ENCODE measurements at places on chromosomes 7 and 10.
A peak's percentile ranks its signal among the peaks of the same experiment; 100 is the strongest.

GRCh38 chr7:150916670-150917069, 61.5 kb downstream of the KCNH2 start:
- DNase-seq = no peak

- no peak for DNase-seq
Measured at GRCh38 chr10:69091143-69091651, 3.3 kb downstream of the SRGN start.

GRCh38 chr7:31455844-31456243, 58.0 kb upstream of the ITPRID1 start:
- no peak for DNase-seq

GRCh38 chr10:126617733-126618132, 52.8 kb downstream of the C10orf90 start:
- DNase-seq = no peak

- no peak for DNase-seq
Measured at GRCh38 chr7:132230462-132230861, 345.8 kb downstream of the PLXNA4 start.

DNA sequence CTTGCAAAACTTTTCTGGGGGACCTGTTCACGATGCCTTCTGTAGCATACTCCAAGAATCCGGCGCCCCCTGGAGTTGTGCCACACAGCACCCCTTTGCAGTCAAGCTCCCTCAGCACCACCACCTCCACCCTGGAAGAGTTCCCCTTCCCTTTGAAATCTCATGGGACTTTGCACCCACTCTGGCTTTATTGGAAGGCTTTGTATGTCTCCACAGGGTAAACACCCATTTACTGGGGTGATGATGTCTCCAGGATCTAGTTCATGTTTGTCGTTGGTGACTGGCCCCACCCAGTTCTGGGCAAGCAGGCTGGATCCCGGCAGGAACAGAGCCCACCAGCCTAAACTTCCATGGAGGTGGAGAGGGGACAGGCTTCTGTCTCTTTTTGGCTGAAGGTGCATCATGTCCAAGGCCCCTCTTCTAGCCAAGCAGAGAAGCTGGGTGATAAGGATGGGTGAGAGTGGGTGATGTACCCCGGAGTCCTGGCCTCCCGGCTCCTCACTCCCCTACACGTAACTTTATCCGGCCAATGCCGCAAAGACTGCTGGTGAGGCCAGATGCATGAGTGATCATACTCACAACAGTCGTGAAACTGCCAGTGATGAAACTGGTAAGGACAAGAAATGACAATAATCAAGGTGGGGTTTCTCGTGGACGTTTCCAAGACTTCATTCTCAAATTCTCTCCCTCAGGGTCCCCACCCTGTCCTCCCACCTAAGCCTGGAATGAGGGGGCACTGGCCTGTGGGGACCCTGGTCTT, 695 bp upstream of the CLDN4 start:
- DNase-seq = no peak

GRCh38 chr10:21733710-21734109, 199.7 kb downstream of the MLLT10 start:
- no peak for DNase-seq

DNA sequence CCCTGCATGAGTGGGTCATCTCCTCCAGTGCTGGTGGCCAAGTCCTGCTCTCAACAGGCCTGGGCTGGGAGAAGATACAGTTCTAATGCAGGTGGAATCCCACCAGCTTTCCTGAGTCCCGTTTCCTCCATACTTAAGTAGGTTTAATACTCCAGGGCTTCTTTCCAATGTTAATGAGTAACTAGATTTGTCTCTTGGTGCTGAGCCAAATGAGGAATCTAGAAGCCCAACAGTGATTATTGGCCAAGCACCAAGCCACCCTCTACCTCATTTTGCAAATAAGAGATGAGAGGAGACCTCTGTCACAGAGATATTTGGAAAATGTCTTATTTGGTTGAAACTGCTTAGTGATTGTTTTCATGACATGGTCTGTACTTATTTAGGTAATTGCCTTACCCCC, 37.1 kb downstream of the STARD3NL start:
- no peak for DNase-seq

GRCh38 chr7:4683884-4684565, 1.9 kb downstream of the FOXK1 start:
- peak; percentile 21 for DNase-seq

DNA sequence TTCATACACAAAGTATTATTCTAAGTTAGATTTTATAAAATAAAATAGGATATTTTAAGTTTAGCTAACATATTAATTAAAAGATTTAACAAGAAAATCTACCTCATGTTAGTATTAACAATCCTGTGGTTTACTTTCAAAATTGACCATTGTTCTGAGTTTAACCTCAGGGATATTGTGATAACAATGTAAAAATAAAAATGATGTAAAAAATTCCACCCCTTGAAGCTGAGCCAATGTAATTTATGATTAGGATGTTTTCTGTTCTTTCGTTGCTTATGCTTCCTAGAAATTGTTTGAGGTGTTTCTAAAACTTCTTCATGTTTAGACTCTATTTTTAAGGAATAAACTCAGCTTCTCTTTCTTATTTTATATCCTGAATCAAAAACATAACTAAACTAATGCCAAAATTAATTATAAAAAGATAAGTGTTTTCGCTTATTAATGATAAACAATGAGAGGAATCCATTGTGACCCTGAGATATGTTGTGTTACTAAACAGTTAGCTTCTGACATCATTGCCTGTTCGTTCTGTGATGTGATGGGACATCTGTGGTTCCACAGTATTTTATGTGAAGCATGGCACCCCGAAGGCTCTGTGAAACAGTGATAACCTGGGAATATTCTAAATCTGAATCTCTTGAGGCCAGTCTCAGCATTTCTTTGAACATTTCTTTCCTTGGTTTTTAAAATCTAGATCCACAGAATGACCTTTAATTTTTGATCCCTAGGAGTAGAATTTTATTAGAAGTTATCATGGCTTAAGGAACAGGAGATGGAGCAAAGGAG, 340.8 kb downstream of the ARL4A start:
- DNase-seq = no peak

DNA sequence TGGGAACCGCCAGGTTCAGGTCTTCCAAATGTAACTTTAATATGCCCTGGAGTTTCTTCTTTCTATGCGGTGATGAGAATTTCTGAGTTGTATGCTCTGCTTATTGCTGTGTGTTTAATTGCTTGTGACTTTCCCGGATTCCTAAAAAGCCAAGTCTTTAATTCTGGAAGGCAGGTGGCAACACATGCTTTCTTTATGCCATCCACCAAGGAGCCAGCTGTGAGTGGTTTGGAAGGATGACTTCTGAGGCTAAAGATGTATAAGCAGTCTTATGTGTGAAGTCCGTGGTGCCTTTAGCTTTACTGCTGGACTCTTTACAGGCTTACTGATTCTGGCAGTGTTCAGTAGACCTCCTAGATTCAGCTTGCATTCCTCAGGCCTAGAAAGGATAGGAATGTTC, 3.1 kb downstream of the SDK1 start:
- DNase-seq = no peak

GRCh38 chr10:117246997-117247671, 6.2 kb downstream of the SLC18A2 start:
- DNase-seq = no peak

DNA sequence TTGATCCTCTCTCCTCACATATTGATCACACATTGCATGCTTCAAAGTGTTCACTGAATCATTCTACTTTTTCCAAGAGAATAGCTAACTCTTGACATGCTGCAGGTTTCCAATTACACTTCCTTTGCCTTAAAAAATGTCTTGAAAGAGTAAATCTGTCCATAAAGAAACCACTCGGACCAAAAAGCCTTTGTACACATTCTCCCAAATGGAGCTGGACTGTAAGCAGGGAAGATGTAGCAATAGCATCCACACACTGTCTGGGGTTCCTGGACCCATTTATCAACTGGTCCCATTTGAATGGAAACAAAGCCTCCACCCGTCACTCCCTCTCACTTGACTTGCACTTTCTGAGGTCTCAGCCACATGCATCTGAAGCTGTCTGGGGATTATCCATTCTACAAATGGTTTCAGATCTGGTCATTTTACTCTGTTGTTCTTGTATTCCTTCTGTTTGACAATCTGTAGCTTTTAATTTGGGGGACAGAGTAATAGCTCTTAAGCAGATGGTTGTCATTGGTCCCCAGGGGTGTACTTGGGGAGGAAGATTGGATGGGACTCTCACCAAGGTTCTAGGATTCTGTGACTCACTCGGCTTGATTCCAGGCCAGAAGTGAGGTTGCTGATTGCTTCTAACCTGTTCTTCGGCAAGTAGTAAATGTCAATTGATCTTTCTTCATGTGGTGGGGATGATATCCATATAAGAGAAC, 203.5 kb downstream of the HIBADH start:
- DNase-seq = no peak

DNA sequence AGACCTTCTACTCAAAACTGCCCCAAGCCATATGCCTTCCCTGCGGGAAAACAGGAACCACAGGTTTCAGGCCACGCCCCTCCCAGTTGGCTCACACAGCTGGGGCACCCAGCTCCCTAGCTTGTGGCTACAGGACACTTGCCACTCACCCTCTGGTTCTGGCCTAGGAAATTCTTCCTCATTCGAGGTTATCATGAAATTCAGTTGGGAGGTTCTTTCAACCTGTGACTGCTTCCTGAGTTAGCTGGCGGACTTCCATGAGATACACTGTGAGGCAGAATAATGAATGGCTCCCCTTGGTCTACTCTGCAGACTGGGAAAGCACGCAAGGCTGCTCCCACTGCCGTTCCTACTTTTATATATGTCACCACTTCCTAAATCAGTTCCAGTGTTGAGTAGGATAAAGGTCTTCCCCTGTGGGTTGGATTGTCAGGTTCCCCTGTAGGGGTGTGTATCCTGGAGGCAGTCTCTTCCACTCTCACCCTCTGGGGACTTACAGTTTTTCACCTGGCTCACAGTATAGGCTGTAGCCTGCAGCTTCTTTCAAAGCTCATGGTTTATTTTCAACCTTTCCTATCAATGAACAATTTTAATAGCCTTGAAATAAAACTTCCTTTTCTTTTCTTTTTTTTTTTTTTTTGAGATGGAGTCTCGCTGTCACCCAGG, 37.0 kb downstream of the GPR22 start:
- DNase-seq = no peak

- DNase-seq = no peak
Measured at GRCh38 chr7:39493934-39494333, 72.3 kb upstream of the YAE1 start.

DNA sequence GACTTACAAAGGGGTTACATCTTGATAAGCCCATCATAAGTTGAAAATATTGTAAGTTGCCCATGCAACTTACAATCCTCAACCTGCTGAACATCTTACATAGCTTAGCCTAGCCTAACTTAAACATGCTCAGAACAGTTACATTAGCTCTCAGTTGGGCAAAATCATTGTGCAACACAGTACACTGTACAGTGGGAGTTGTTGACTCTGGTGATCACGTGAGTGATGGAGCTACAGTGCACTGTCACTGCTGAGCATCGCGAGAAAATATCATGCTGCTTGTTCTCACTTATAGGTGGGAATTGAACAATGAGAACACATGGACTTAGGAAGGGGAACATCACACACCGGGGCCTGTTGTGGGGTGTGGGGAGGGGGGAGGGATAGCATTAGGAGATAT, 214.9 kb upstream of the ZMIZ1 start:
- DNase-seq = no peak

DNA sequence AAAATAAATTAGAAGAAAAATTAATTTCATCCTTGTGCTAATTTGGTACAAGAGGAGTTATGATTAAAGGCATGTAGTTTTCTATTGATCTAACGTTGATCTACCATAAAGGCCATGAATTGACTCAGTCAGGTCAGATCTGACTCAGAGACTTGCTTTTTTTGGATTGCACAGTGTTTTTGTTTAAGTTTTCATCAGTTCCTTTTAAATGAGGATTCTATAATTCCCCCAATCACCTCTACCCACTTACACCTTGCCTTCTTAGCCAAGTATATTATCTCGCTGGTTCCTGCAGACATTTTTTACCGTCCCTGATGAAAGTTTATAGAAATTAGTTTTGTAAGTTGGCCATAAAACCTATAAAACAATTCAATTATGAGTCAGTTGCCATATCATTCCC, 132.4 kb upstream of the PALS2 start:
- no peak for DNase-seq

DNA sequence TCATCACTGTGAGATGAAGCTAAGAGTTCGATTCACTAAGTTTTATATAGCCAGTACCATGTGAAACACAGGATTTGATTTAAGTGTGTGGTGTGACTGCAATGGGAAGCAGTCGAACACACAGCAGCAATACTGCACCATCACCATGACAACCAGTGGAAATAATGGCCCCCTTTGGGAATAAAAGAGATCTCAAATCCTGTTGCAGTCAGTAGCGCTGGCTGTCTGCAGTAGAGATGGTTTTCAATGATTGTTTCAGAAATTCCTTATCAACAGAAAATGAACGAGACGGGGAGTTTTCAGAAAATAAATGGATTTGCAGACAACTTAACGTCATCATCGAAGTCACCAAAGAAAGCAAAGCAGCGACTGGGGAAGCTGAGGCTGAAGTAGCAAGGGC, 91.0 kb downstream of the PTPRE start:
- DNase-seq = no peak

GRCh38 chr7:28272461-28272877, 91.9 kb upstream of the JAZF1 start:
- peak; percentile 63 for DNase-seq

DNA sequence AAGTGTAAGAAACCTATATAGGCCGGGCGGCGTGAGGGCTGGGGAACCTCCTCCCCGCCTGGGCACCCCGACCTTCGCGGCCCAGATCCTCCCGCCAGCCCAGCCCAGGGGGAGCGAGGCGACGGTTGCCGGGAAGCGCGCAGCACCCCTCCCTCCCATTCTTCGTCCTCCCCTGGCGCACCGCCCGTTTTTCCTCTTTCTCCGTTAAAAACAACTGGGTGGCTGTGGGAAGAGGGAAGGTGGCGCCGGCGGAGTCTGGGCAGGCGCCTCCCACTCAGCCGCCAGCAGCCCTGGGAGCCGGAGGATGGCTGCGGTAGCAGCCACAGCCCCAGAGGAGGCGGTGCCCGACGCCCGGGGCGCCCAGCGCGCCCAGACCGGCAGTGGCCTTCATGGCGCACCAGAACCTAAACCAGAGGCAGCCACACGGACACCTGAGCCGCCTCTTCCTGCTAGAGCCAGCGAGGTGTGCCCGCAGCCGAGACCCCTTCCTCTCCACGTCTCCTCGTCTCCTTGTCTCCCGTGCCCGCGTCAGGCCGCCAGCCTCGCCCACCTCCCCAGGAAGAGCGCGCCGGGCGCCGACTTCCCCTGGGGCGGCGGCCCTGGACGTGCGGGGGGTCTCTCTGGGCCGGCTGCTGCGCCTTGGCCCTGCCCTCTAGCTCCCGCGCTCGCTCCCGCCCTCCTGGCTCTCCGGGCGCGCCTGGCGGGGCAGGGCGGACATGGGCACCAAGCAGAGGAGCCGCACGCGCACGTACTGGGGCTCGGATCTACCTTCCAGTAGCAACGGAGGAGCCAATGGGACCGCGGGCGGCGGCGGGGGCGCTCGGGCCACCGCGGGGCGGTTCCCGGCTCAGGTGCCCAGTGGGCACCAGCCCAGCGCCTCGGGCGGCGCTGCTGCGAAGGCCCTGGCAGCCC, 32.8 kb upstream of the SFTPD start:
- DNase-seq = peak; percentile 64

GRCh38 chr7:70612811-70613210, 519.1 kb upstream of the GALNT17 start:
- DNase-seq = no peak
